AG08396 (cell line): ENCODE measurements at places on chromosomes 1 and 21.
A peak's percentile ranks its signal among the peaks of the same experiment; 100 is the strongest.

DNA sequence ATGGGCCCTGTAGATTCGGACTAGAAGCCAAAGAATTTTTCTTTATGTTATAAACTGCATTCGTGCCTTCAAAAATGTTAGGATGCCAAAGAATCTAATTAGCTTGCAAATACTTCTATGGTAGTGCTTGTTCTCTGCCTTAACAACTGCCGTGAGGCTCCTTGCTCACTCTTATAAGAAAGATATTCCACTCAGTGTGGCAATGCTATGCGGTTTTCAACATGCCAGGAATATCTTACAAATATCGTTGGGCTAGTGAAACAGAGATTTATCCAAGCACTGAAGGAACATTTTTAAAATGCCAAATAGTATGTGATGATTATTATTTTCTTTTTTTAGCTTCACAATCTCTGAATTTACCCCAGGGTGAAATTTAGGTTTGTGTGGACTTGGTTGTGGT, 198.2 kb downstream of the GREM2 start:
- DNase-seq: peak; percentile 28

- no peak for DNase-seq
Measured at GRCh38 chr21:34609933-34610549, 4.9 kb downstream of the RCAN1 start.

- no peak for DNase-seq
Measured at GRCh38 chr1:46723901-46724300, 5.0 kb upstream of the EFCAB14 start.

DNA sequence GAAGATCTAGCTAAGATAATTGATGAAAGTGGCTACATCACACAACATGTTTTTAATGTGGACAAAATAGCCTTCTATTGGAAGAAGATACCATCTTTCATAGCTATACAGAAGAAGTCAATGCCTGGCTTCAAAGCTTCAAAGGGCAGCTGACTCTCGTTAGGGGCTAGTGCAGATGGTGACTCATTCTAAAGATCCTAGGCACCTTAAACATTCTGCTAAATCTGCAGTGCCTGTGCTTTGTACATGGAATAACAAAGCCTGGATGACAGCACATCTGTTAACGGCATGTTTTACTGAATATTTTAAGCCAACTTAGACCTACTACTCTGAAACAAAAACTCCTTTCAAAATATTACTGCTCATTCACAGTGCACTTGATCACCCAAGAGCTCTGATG, 65.6 kb upstream of the USP24 start:
- DNase-seq: no peak

GRCh38 chr1:202319381-202320080, 22.2 kb downstream of the UBE2T start:
- DNase-seq: no peak

DNA sequence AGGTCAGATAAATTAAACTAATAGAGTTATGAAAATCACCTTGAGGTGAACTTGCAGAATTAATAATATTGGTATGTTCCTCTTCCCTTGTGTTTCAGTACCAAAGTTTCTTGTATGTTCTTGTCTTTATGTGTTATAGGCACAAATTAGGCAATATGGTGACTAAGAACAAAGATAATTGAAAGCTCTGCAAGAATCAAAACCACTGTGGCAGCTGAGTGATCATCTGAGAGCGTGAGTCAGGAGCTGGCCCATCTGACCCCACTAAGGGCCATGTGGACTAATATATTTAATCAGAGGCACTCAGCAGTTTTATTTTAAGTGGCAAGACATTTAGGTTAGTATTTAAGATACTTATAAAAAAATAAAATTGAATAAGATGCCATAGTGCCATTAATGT, 12.8 kb upstream of the CASQ2 start:
- DNase-seq: no peak

DNA sequence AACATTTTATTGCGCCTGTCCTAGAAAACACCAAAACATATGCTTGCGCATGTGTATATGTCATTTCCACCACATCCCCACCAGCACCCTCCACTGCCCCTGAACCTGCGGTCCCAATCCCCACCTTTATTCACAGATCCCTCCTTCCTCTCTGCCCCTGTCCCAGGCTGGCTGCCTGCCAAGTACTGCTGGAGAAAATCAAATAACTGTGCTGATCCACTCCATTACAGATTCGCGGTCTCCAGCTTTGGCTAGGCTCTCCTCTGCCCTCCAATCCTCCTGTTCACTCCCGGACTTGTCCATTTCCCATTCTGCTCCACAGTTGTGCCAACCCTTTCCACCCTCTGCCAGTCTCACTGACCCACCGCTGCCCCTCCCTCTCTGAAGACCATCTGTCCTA, 59.3 kb upstream of the GJB5 start:
- DNase-seq: no peak

DNA sequence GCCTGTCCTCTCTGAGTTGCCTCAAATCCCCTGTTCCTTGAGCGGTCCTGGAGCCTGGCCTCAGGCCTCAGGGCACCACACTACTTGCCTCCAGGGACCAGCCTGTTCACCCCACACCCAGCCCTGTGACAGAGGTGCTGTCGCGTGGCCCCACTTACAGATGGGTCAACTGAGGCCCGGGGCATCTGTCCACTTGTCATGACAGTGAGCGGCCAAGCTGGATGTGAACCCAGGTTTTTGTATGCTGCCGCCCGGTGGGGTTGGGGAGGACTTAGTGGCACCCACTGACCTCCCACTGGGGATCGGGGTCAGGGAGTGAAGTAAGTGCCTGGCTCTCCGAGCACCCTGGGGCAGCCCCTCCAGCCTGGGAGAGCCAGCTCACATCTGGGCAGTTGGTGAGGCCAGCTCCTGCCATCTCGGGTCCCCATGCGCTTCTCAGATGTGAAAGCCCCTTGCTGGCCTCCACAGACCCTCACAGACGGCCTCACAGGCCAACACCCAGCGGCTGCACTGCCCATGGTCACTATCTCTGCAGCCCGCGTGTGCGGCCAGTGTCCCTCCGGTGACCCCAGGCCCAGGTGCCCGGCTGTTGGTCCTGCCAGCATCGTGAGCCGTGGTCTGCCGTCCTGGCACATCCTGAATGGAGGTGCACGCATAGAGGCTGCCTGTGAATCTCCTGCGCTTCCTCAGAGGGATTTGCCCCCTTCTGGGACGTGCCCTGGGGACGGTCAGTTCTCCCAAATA, 9.3 kb upstream of the FAAP20 start:
- no peak for DNase-seq

GRCh38 chr1:85417017-85417416, 47.9 kb downstream of the DDAH1 start:
- no peak for DNase-seq

GRCh38 chr1:152514715-152515433, 592 bp downstream of the CRCT1 start:
- DNase-seq: peak; percentile 27
